ENCODE measurements at places on chromosomes 7 and 10.
A peak's percentile ranks its signal among the peaks of the same experiment; 100 is the strongest.

DNA sequence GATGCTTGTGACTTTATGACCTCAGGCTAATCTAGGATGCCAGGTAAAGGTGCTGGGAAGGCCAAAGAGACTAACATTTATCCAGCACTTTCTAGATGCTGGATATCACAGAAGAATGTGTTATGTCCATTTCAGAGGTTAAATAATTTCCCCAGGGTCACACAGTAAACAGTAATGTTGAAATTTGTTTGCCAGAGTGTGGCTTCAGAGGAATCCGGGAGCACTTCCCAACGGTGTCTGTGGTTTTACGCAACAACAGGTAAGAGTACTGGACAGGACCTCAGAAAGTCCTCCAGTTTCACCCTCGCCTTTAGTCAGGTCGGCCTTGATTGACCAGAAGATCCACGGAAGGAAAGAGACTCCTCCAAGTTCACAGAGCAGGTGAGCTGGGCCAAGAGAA lies 1.7 kb downstream of the SHTN1 start:
- no peak for DNase-seq

- DNase-seq = no peak
Observed at GRCh38 chr10:64519831-64520230, 998.6 kb downstream of the REEP3 start.

DNA sequence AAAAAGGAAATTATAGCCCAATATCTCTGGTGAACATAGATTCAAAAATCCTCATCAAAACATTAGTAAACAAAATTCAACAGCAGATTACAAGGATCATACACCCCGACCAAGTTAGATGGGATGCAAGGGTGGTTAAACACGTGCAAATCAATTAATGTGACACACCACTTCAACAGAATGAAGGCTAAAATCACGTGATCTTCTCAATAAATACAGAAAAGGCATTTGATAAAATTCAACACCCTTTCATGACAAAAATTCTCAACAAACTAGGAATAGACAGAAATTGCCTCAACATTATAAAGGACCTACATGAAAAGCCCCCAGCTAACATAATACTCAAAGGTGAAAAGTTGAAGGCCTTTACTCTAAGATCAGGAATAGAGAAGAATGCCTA lies 590.8 kb upstream of the FZD8 start:
- no peak for DNase-seq

- no peak for DNase-seq
Observed at GRCh38 chr7:70056363-70056762, 458.1 kb downstream of the AUTS2 start.

DNA sequence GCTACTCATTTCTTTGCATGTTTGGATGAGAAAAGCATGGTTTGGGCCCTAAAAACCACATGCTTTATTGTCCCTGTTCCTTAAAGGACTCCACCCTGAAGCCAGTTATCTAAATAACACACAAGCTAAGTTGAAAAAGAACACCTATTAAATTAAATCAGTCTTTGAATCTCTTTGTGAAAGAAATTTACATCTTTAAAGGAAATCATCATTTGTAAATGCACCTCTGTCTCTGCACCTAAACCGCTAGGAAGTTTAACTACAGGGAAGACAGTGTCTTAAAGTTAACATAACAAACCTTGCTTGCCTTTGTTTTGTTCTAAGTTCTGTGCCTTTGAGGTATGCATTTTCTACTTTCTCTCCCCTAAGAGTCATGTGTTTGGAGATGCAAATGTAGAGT lies 52.6 kb downstream of the HTR7 start:
- DNase-seq = no peak

DNA sequence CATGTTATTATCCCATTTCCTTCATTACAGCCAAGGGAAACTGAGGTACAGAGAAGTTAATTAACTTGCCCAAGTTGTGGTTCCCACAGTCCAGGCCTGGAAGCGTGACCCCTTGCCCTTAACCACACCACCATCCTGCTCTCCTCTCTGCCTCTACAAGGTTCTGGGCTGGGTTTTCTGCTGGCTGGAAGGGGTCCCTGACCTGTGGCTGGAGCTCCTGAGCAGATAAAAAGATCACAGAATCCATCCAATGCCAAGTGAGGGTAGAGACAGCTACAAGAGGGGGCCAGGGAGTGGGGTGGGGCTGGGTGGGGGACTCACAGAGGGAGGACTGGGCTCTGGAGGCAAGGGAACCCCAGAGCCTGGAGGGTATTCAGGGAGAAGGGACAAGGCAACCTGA lies 9.7 kb downstream of the ASB10 start:
- no peak for DNase-seq

GRCh38 chr7:76292213-76292573 lies 10.3 kb upstream of the HSPB1 start:
- no peak for DNase-seq

DNA sequence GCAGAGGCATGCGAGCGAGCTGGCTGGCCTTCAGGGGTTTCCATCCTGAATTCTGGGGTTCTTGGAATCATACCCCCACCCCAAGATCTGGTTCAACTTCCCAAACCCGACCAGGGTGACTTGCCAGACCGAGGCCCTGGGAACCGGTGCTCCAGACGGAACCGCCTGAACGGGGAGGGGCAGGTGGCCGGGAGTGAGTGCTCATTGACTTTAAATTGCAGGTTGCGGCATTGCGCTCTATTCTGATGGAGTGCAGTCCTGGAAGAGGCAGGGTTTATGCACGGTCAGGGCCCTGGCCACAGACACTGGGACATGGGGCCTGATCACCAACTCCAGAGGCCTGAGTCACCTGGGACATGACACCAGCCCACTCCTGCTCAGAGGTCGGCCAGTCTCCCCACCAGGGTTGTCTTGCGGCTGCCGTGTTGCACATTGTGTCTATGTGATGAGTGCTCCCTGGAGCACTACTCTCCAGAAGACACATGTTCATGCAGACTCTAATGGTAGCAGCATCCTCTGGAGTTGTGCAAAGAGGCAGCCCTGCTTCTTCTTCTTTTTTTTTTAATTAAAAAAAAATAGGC lies 5.8 kb upstream of the DDIT4 start:
- DNase-seq = no peak

GRCh38 chr10:94451883-94452519 lies 49.7 kb downstream of the TBC1D12 start:
- no peak for DNase-seq

GRCh38 chr7:33108554-33109004 lies 625 bp downstream of the RP9 start:
- peak; percentile 33 for DNase-seq

DNA sequence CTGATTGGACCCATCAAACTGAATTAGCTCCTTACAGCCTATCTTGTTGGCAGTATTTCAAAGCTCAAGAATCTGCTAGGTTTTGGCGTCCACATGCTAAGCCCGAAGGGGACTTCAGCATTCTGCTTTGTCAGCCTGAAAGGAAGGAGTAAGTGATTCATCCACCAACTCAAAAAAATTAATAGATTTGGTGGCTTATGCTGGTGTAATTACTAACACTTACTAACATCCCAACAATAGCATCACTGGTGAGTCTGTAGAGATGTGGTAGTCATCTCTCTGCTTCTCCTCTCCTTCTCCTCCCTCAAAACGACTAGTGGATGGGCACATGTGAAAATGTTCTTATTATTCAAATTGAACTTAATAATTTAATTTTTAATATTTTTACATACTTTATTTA lies 53.8 kb upstream of the EGR2 start:
- DNase-seq = no peak

DNA sequence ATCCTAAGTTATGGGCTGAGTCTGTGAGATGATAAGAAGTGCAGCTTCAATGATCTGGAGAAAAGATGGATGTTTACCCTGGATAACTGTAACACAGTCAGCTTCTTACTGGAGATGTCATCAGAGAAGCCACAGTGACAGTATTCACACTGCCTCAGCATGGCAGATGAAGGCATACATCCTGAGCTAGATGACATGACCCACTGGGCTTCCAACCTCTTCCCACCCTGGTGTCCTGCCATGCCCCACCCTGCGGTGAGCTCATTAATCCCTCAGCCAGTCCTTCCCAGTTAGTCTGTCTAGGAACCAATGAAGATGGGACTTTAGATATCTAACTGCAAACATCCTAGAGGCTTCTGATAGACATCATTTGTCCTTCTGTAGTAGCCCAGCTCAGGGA lies 213.8 kb downstream of the TAX1BP1 start:
- no peak for DNase-seq

DNA sequence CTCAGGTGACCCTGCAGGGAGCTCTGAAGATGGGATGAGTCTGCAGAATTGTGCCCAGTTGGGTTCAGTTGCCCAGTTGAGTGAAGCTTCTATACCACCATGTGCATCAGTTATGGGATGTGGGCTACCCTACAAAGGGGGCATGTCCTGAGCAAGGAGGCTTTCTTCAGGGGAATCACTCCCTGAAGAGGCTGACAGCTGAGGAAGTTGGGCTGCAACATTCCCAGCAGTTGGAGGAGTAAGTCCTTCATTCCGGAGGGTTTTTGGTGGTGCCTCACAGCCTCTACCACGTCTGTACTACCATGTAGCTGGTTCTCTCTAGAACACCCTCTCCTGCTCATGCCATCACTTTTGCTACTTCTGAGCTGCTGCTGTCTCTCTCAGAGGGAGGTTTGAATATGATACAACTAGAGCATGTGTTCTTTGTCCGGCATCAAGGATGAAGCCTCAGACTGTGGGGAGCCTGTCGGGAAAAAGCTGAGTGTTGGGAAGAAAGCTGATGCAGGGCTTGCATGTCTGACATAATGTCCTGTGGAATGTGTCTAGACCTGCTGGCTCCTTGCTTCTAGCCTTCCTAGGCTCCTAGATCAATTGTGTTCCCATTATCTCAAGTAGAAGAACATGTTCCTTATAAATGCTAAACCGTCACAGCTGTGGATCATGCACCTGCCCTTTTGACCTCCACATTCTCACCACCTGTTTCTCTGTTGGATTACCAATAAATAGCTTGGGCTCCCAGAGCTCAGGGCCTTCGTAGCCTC lies 355.8 kb downstream of the CCSER2 start:
- no peak for DNase-seq

DNA sequence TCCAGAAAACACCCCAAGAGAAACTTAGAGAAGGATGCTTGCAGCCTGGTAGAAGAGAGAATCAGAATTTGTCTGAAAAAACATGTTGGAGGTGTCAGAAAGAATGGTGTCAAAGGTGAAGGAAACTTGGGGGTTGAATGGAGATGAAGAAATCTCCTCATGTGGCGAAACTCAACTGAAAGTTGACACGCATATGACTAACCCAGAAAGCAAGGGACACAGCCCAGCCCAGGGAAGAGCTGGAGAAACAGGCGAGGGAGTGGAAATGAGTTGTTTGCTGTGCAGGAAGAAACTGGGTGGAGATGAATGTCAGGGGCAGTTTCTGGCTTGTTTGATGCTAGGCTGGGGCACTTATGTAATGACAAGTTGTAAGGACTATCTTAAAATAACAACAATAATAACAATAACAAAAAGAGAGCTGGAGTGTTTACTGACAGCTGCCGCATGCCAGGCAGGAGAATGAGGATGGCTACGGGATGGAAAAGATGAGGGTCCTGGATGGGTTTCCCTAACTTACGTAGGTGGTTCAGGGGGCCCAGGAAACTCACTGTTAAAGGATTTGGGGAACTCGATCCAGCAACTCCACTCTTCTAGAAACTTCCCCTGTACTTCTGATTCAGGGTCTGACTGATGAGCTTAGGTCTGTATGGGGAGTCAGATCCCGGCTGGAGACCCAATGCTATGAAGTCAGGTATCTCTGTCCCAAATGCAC lies 57.4 kb downstream of the MAP3K8 start:
- peak; percentile 20 for DNase-seq

GRCh38 chr10:69517271-69517848 lies 55.9 kb downstream of the NEUROG3 start:
- no peak for DNase-seq

- no peak for DNase-seq
Observed at GRCh38 chr7:17020250-17020649, 138.5 kb upstream of the AGR3 start.

DNA sequence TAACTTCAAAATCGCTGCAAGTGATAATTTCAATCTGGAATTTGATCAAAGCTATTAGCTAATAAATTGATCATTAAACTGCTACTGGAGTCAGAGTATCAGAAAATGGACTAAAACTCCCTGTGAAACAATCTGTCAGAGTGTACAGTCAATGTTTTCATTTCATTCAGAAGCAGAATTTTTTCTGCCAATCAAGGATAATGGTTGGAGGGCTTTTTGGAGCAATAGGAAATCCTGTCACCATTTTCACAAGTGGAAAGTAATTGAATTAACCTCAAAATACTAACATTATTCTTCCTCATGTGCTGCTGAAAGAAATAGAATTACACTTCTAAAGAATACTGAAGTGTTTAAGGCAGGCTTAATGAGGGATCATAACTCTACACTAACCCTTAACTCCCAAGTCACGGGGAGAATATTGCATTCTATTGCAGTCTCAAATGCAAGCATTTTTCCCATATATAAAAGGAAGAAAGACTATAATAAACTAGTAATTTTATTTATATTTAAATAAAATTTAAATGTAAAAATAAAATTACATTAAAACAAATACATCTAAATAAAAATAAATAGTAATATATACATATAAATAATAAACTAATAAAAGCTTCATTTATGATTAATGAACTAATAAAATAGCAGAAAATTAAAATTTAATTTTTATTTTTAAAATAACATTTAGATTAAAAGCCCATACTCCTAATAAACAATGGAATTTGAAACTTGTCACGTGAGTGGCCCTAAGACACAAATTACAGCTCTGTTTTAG lies 67.1 kb downstream of the SEMA3E start:
- no peak for DNase-seq

GRCh38 chr10:33341637-33342036 lies 7.2 kb upstream of the NRP1 start:
- no peak for DNase-seq

GRCh38 chr10:100185364-100186252 lies at the start of gene ERLIN1:
Gene ERLIN1, minus strand, starts transcription at chr10:100186029. Its CDS starts 403 bp downstream, at chr10:100185626.
- peak; percentile 87 for DNase-seq

GRCh38 chr7:46100521-46100920 lies 179.4 kb upstream of the IGFBP3 start:
- no peak for DNase-seq

GRCh38 chr7:71626206-71626605 lies 494.3 kb downstream of the GALNT17 start:
- no peak for DNase-seq

DNA sequence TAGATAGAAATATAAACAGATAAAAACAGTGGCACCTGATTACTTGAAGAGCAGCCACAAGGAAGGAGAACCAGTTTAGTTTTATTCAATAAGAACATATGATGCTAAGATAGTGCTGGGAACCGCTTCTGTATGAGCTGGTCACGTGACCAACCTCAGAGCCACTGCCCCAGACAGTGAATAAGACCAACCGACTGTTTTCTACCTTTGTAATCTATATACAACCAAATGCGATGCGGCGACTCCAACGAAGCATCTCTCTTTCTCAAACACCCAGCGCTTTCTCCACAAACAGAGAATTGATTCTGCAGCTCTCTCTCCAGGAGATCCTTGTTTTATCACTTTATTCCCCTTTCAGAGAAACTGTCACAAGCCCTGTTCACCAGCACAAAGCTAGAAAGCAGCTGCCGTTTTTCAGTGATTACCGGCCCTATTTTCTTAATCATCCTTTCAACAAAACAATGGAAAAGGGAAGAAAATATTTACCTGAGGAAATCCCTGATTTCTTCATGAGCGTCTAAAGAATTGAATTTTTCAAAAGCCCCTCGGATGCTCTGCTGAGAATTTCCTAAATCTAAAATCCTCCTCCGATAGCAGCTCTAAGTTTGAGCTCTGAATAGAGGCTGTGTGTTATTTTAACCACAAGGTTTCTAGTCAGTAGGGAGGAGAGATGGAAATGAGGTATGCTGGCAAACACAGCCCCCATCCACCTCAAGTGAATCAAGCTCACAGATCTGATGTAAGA lies 55.7 kb upstream of the JCAD start:
- no peak for DNase-seq

- no peak for DNase-seq
Observed at GRCh38 chr7:89265631-89266030, 470.1 kb upstream of the TEX47 start.
